ENCODE measurements at places on chromosomes 1 and 21. TPM values are rescaled to one million over a fixed set of nuclear protein-coding genes. Genes with fewer than 3 reads are reported as not detected.

The OR2M5 gene
- not detected for total RNA-seq

The SPTA1 gene
- total RNA-seq, result not detected

The RLF gene
- total RNA-seq, result 19.1 TPM

The HAO2 gene
- not detected for total RNA-seq

The ZNF683 gene
- not detected for total RNA-seq

The FMO4 gene
- 3.8 TPM for total RNA-seq

The SYNJ1 gene
- 9.9 TPM for total RNA-seq

The SEC16B gene
- 2.5 TPM for total RNA-seq

The PCP4 gene
- total RNA-seq, result 4.1 TPM

The TDRD5 gene
- total RNA-seq, result not detected

The FCMR gene
- 2.4 TPM for total RNA-seq

The EMC1 gene
- total RNA-seq, result 53.9 TPM

The OR10Z1 gene
- total RNA-seq, result not detected

The OR2T8 gene
- total RNA-seq, result not detected

The SELENBP1 gene
- total RNA-seq, result 91.2 TPM

The DYNLT5 gene
- 0.69 TPM for total RNA-seq

The ZNF496 gene
- total RNA-seq, result 42.4 TPM

The NEK2 gene
- total RNA-seq, result not detected

The CACNA1S gene
- not detected for total RNA-seq

The CALML6 gene
- 0.15 TPM for total RNA-seq

The OR2L3 gene
- total RNA-seq, result 0.10 TPM

The AGO4 gene
- total RNA-seq, result 12.5 TPM

The ACTN2 gene
- 0.83 TPM for total RNA-seq

The NBPF10 gene
- total RNA-seq, result 4.7 TPM

The KLHDC7A gene
- not detected for total RNA-seq

The RHCE gene
- total RNA-seq, result 0.83 TPM

The ZSWIM5 gene
- 6.0 TPM for total RNA-seq

The RHBG gene
- 14.5 TPM for total RNA-seq

The CCDC30 gene
- total RNA-seq, result 5.8 TPM

The GBP6 gene
- total RNA-seq, result 0.23 TPM

The FCER1A gene
- total RNA-seq, result 0.76 TPM

The LAMC2 gene
- 6.2 TPM for total RNA-seq

The TAF5L gene
- total RNA-seq, result 10.3 TPM

The SFN gene
- 0.80 TPM for total RNA-seq

The LCE1C gene
- total RNA-seq, result not detected

The IGFN1 gene
- 1.6 TPM for total RNA-seq

The DEGS1 gene
- total RNA-seq, result 40.9 TPM

The NTRK1 gene
- 0.38 TPM for total RNA-seq

The PLEKHN1 gene
- not detected for total RNA-seq

The CD53 gene
- 8.0 TPM for total RNA-seq

The SLC1A7 gene
- total RNA-seq, result not detected

The C1orf167 gene
- 1.4 TPM for total RNA-seq

The BACE2 gene
- 27.9 TPM for total RNA-seq

The SLAMF6 gene
- 0.13 TPM for total RNA-seq

The CAPN8 gene
- total RNA-seq, result 4.4 TPM

The KCNJ9 gene
- total RNA-seq, result not detected

The GUCA2A gene
- total RNA-seq, result 7.7 TPM

The UTS2 gene
- total RNA-seq, result not detected

The GJB5 gene
- not detected for total RNA-seq

The OR10J1 gene
- total RNA-seq, result not detected

Measured in ovary (tissue), 10 donors.